Stimulated activated CD8-positive, alpha-beta memory T cell treated with anti-CD3 and anti-CD28 coated beads, Interleukin-12 subunit alpha, Interleukin-12 subunit beta, amount 100 ng/mL, for 1 hour (primary cell): ENCODE measurements at places on chromosomes 7 and 10.

DNA sequence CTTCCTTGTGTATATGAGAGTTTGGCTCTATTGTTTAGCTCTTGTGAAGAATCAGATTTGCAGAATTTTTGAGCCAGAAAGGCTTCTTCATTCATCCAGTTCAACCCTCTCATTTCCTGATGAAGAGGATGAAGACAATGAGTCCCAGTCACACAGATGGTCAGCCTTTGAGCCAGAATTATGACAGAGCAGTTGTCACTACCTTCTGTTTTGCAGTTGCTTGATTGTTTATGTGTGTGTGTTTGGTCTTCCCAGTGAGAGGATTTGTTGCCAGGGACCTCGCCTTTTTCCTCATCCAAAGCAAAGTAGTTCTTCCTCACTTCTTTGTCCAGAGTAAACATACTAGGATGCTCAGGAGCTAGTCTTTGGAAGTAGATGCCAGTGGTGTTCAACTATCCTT lies 15.6 kb downstream of the MDFIC start:
- no peak for DNase-seq

- no peak for DNase-seq
Observed at GRCh38 chr7:81245353-81245752, 326.5 kb upstream of the SEMA3C start.

DNA sequence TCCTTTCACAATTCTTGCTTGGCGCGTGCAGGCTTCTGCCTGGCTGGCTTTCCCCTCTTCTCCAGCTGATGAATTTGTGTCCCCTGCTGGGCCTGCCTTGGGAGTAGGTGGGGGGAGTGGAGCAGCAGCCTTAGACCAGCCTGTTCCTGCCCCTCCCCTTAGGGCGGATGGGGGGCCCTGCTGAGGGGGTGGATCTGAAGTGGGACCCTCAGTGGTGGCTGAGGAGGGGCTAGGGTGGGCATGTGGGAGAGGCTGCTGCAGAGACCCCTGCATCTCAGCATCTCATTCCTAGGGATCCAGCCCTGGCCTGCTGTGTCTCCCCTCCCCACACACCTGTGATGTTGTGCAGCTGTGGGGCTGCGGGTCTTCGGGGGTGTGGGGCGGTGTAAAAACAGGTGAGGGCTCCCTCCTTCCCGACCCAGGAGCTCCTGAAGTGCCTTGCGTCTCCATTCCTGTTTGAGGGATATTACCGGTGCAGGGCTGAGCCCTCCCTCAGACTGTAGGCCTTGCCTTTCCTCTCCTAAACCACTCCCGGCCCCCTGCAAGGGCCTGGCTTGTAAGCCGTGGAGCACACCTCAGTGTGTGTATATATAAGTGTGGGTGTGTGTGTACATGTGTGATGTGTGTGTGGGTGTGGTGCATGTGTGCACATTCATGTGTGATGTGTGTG lies 24.7 kb downstream of the ADCYAP1R1 start:
- no peak for DNase-seq

- DNase-seq, result no peak
Observed at GRCh38 chr7:22338877-22339276, 18.1 kb downstream of the RAPGEF5 start.

DNA sequence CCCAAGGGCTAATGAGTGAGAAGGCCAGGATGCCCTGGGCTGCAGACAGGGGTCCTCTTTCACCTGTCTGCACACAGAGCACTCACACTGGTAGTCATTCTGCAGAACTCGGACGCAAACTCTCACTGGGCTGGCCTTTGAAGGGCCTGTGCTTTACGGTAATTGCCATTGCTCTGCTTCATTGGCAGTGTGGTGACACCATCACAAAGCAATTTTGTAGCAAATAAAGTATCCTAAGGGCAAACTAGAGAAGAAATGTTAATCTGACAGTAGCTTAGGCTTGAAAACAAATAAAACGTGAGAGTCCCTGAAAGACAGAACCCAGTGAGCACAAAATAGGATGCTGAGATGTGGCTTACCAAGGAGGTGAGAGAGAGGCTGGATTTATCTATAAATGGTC lies 30.6 kb upstream of the FIGNL1 start:
- DNase-seq, result no peak

DNA sequence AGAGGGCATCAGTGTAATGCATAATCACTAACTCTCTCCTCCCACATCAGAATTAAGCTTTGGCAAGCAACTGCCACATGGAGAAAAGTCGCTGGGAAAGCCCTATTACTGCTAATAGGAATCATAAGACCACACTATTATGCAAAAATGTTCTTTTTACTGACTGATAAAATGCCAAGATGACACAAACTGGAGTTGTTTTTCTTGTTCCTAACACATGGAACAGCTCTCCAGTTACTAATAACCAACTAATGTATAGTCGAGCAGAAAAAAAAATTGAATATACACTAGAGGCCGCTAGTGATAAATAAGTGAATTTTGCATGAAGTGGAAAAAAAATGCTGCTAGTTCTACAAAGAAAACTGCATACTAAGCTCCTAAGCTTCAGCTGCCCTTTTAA lies 165.6 kb downstream of the TPK1 start:
- DNase-seq, result no peak

GRCh38 chr10:32237644-32238345 lies 109.2 kb downstream of the EPC1 start:
- DNase-seq, result no peak

DNA sequence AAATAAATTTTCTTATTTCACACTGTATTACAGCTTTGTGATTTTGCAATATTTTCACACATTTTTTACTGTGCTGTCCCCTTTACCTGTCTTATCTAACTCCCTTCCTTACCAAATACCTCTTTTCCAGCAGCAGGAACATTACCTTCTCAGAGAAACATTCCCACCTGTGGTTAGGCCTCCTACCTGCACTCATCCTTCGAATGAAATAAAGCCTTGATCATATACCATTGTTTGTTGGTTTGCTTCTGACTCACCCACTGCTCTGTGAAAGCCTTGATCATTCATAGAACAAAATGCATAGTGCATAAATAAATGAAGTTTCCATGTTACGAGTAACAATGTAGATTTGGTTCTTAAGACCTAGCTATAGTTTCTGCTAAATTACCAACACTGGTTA lies 256.3 kb downstream of the ARL4A start:
- DNase-seq, result no peak

DNA sequence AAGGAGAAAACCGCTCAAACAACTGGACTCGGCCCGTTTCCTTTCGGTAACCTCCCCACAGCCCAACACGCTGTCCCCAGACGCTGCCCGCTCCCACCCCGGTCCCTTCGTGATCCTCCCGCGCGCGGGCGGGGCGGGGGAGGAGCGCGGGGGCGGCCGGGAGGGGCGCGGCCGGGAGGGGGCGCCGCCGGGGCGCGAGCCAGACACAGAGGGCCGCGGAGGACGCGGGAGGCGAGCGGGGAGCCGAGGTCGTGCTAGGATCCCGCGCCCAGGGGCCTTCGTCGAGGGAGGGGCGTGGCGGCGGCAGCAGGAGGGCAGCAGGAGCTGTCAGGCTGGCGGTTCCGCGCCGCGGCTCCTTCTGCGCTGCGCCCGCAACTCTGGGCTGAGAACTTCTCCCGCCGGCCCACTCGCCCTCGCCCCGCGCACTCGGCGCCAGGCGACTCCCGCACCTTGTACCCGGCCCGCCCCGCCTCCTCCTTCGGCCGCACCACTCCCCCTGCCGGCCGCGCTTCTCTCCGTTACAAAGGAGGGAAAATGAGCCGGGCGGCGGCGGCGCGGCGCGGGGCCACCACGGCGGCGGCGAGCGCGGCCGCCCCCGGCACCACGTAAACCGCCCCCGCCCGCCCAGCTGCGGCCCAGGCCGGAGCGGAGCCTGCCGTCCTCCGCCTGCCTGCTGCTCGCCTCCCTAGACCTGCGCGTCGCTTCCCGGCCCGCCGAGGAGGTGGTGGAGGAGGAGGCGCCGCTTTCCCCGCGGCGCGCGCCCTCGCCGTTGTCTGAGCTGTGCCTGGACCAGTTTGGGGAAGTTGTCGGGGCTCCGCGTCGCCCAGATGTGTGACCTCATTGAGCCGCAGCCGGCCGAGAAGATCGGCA lies at the start of gene CDK14:
Gene CDK14, plus strand, starts transcription at position 521 of the 870 bp plus-strand sequence. Its CDS starts 307 bp downstream, at position 828.
- DNase-seq, result no peak

DNA sequence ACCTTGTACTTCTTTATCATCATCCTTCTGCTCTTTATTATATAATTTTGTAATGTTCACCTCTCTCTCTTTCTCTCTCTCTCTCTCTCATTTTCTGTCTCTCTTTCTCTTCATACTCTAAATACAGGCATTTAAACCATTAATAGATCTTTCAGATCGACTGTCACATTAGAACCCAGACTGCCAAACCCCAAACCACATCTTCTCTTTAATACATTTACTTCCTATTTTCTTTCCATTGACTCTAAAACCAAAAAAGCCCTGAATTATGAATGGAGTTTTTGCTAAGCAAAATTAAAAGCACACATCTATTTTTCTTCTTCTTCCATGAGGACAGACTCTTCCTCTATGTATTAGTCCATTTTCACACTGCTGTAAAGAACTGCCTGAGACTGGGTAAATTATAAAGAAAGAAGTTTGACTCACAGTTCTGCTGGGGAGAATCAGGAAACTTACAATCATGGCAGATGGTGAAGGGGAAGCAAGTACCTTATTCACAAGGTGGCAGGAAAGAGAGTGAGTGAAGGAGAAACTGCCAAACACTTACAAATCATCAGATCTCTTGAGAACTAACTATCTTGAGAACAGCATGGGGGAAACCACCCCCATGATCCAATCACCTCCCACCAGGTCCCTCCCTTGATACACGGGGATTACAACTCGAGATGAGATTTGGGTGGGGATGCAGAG lies 272.7 kb upstream of the MGMT start:
- no peak for DNase-seq

DNA sequence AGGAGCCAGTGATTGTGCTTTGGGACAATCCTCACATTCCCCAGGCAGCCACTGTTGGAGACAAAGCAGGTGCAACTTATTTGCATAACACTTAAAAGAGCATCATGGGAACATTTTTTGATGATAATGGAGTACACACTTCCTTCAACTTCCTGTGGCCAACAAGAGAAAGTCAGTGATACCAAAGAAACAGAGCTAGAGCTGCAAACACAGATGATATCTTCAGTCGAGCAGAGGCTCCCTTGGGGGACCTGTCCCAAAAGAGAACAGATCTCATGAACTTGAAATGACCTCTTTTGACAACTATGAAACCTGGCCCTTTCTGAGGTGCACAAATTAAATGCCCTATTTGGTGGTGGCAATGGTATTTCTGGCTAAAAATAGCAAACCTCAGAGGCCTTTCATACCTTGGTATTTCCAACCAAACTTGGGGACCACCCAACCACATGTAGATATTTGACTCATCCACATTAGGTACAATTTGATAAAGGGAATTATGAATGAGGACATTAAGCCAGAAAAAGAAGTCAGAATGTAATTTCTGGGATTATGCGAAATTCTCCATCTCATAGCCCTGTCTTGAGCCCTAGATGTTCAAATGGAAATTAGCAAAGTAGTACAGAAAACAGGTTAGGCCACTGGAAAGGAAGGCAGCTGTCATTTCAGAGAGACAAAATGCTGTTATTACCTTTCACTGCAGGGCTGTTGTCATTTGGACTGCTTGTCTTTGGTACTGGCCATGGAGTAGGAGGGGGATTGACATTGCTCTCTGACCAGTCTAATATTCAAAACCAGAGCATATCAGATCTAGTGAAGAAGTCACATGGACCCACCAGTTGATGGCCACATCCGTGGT lies 146.2 kb downstream of the ICA1 start:
- DNase-seq, result no peak
